Activated T-cell treated with anti-CD3 and anti-CD28 coated beads for 1 hour (primary cell): ENCODE measurements at places on chromosomes 16 and 17.

DNA sequence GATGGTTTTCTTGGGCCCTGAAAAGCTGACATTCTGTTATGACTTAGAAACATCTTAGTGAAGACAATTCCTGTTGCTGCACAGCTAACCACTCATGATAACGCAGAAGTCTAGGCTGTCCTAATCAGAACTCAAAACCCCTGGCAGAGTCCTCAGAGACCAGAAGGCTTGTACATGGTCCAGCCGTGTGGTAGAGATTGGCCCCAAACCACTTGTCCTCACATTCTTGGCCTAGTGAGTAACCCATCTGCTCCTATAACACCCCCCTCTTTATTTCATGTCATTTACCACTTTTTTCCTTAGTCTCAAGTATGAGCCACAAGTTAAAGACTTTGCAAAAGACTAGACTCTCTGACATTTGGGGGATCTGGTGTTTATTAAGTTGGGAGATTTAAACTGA, 116.5 kb upstream of the ADAMTS18 start:
- no peak for DNase-seq

GRCh38 chr17:80986816-80987475, 4.7 kb upstream of the CHMP6 start:
- DNase-seq = no peak

- DNase-seq = no peak
Observed at GRCh38 chr17:81380666-81381518, 14.4 kb upstream of the BAHCC1 start.

DNA sequence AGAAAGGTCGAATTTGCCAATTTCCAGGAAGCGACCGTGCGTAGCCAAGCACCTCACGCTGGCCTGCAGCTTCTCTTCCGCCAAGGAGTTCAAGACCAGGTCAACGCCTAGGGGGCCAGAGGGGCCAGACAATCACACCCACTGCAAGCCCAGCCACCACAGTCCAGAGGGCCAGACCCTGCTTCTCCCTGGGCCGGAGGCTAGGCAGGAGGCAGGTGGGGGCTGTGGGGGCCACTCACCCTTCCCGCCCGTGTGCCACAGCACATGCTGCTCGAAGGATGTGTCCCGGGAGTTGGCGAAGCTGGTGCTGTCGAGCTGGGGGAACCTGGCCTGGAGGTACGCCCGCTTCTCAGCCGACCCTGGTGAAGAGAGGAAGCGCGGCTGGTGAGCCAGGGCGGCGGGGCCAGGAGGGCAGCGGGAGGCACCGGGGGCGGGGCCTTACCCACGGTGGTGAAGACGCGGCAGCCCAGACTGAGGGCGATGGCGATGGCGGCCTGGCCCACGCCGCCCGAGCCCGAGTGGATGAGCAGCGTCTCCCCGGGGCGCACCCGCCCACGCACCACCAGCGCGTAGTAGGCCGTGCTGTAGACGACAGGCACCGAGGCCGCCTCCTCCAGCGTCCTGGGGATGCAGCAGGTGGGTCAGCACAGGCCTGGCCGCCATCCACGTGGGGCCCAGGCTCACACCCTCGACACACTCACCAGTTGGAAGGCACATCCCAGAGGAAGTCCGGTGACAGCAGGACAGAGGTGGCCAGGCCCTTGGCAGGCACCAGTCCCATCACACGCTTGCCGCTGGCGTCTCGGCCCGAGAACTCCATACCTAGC, 14.3 kb downstream of the FASN start:
- DNase-seq = no peak

- DNase-seq = no peak
Observed at GRCh38 chr17:51526507-51526906, 266.2 kb downstream of the UTP18 start.

DNA sequence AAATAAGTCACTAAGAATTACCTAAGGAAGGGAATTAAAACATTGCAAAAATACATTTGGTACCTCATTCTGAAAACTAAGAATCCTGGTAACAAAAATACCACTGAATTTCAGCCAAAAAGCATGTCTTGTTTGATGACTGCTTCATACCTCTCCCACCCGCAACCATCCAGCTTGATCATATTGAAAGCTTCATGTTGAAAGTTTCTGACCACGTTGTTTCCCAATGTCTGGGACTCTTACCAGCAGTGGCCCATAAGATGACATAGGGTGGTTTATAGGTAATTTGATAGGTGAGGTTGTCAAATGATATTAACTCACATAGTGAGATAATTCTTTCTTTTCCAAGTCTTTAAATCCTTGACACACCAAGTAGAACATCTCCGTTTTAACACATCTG, 139.3 kb downstream of the CDH11 start:
- DNase-seq = no peak

DNA sequence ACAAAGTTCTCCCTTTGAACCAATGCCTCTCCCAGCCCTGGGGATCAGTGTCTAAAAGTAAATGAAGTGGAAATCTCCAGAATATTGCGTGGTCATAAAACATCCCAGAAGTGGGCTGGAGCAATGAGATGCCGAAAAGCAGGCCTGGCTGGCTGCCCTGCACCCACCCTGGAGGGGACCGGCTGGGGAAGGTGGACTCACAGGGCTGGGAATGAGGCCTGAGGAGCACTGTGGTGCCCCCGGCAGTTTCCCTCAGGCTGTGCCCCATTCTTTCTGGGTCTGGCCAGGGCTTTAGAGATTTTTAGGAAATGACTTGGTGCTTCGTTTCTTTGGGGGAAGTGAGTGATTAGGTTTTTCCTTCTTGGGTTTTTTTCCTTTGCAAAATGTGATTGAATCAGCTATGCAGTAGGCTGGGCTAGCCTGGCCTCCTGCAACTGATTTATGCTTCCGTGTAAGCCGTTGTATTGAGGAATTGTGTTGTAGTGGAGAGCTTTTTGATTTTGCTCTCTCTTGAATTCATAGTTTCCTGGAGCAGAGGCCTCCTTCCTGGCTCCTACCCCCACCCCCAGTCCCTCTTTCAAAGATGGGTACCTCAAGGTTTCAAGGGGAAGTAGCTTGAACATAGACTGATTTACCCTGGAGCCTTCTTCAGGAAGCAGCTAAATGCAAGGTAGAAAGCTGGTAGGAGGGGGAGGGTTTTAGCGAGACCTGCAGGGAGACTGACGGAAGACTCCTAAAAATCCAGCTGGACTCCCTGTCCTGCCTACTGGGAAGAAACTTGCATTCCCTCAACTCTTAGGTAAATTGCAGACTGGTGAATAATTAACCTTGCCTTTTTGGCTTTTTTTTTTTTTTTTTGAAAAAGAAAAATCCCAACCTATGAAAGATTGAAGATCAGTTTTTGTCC, 170.2 kb downstream of the RAB11FIP4 start:
- no peak for DNase-seq

DNA sequence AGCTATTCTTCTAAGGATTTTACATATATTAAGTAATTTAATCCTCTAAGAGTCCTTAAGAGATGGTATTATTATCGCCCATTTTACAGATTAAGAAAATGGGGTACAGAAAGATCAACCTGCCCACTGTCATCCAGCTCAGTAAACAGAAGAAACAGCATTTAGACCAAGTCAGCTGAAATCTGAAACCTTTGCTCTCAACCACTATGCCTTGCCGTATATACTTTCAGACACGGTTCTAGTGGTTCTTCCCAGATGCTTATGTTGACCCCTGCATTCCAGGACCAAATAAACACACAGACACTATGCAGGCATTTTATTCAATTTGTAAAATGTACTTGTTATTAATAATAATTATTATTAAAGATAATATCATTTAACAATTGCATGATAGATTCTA, 854.8 kb downstream of the KCNJ2 start:
- no peak for DNase-seq

- DNase-seq = no peak
Observed at GRCh38 chr16:52548261-52549010, 1.5 kb upstream of the TOX3 start.

- DNase-seq = no peak
Observed at GRCh38 chr16:55035029-55035428, 104.4 kb downstream of the IRX5 start.

DNA sequence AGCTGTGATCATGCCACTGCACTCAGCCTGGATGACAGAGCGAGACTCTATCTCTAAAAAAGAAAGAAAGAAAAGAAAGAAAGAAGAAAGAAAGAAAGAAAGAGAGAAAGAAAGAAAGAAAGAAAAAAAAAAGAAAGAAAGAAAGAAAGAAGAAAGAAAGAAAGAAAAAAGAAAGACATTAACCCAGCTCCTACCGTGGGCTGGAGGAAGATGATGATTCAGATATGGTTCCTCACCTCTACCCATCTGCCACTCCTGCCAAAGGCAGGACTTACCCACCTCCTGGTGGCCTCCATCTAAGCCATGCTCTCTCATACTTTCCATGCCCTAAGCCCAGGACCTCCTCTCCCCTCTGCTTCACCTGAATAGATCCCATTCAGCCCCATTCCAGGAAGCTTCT, 93.3 kb upstream of the LHX1 start:
- no peak for DNase-seq

DNA sequence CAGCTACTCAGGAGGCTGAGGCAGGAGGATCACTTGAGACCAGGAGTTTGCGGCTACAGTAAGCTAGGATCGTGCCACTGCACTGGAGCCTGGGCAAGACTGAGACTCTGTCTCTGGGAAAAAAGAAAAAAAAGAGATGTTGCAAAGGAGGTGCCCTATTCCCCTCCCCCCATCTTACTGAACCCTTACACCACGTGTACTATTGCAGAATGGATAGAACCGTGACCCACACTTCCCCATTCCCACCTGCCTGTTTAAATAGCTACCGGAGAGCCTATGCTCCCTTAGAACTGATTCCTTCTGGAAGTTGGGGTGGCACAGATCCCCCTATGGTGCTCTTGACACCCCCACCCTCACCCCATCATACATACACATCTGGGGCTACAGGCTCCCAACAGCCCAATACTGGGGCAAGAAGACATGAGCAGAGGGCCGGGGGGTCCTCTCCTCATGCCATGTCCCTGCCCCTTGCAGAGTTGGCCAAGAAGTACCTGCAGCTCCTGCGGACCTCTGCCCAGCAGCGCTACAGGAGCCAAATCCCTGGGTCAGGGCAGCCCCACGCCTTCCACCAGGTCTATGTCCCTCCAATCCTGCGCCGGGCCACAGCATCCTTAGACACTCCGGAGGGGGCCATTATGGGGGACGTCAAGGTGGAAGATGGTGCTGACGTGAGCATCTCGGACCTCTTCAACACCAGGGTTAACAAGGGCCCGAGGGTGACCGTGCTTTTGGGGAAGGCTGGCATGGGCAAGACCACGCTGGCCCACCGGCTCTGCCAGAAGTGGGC, 35.7 kb downstream of the NLRC5 start:
- DNase-seq = no peak

DNA sequence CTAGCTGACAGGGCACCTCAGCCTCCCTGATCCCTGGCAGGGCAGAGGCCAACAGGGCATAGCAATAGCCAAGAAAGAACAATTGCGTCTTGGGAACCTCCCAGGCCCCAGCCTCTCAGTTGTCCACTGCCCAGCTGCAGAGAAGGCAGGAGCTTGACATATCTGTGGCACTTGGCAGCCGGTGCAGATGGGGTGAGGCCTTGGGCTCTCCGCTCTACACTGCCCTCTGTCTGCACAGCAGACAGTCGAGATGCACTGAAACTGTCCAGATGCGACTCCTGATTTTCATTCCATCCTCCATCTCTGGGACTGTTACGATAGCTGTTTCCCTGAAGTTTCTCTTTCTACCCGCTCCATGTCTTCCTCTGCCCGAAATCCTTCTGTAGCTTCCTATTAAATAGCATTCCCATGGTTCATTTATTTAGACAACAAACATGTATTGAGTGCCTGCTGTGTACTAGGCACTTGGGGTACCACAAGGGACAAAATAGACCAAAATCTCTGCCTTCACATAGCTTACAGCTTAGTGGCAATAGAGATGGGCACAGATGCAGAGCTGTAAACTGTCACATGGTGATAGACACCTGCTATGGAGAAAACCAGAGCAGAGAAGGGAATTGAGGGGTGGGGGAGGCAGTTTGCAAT, 3.3 kb downstream of the POLR3E start:
- no peak for DNase-seq

- DNase-seq = no peak
Observed at GRCh38 chr17:3988297-3989040, 24.2 kb upstream of the ATP2A3 start.

DNA sequence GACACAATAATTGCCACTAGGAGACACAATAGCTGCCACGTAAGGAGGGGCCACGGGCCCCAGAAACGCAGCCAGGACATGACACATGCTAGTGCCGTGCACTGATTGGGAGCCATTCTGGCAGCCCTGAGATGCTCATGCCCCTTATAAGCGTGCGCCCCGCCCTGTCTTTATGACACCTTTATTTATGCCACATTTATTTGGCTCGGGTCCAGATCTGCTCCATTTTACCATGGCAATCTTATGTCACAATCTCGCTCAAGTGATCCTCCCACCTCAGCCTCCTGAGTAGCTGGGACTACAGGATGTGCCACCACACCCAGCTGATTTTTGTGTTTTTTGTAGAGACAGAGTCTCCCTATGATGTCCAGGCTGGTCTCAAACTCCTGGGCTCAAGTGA, 43.8 kb upstream of the NF1 start:
- no peak for DNase-seq
